SHP77 (cell line): ENCODE measurements at places on chromosomes 11 and 22.

DNA sequence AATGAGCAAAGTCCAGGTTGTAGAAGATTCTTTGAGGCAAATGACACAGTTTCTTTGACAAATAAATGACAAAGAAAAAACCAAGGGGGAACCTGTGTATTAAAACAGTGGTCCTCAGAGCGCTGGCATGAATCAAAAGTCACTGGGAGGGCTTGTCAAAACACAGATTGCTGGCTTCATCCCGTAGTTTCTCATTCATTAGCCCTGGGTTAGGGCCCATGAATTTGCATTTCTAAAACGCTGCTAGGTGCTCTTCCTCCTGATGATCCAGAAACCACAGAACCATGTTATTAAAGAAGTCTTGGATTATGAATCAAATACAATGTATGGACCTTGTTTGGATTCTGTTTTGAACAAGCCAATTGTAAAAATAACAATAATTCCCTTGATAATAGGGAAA lies 92.7 kb downstream of the YAP1 start:
- DNase-seq = no peak

DNA sequence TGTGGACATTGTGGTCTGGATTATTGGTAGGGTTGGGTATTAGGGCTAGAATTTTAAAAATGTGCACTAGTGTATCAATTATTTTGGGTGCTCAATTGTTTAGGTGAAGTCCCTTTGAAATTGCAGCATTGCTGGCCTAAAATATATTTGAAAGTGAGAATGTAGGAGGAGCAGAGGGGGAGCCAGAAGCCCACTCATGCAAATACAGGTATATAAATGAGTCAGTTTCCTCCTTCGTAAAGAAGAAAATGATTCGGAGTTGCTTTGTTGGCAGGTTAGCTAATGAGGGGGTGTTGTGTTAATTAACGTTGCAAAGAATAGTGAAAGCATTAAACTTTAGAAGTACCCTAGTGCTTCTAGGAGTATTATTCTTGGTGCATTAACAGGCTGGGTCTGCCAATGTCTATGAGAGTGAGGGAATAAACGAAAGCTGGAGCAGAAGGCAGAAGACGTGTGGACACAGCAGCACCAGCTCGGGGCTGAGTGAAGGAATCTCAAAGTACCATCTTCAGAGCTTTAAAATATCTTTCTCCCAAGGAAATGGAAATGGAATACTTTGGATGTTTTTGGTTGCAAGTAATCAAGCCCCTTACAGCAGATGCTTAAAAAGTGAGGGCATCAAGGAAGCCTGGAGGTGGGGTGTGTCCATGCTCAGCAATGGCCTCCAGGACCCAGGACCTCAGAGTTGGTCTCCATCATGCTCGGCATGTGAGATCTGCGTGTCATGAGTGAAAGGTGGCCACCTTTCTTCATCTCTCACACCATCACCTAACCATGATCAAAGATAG lies 522.9 kb downstream of the NTM start:
- no peak for DNase-seq

GRCh38 chr11:22203281-22203680 lies 10.4 kb downstream of the ANO5 start:
- DNase-seq = no peak

DNA sequence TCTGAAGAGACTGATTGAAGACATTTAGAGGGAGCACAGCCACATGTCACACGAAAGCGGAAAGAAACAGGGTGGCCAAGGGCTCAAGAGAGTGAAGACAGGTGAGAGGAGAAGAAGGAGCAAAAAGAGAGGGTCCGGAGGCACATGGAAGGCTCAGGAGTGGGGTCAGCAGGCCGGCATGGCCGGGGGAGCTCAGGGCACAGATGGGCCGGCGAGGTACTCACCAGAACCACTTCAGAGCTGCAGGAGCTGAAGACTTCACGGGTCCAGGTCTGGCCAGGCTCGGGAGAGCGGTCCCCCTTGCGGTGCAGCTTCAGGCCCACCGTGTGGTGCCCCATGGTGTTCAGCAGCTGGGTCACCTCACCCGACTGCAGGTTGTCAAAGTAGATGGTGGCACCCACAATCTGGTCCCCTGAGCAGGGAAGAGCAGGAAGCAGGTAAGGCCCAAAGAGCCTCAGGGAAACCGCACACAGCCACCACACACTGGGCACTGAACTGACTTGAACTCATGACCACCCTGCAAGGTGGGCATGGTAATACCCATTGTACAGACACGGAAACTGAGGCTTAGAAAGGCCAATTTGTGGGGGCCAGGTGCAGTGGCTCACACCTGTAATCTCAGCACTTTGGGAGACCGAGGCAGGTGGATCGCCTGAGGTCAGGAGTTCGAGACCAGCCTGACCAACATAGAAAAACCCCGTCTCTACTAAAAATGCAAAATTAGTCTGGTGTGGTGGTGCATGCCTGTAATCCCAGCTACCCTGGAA lies 11.6 kb downstream of the AHNAK start:
- DNase-seq = no peak

DNA sequence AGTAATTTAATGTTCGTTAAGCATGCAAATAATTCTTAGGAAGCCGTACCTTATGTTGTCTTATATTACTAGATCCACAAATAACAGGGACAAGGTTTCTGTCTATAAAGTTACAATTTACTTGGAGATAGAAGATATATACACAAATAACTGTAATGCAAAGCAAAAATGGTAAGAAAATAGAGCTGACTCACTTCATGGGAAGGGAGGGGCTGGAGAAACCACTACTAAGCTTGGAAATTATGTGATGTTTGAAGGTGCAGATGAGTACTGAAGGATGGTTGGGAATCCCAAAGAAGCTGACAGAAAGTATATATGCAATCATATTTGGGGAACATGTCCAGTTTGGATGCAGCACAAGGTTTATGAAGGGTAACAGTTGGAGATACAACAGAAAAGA lies 4.0 kb downstream of the NPAT start:
- no peak for DNase-seq

- peak; percentile 47 for DNase-seq
These were observed 70.5 kb downstream of the RPUSD4 start for GRCh38 chr11:126140926-126141280.

DNA sequence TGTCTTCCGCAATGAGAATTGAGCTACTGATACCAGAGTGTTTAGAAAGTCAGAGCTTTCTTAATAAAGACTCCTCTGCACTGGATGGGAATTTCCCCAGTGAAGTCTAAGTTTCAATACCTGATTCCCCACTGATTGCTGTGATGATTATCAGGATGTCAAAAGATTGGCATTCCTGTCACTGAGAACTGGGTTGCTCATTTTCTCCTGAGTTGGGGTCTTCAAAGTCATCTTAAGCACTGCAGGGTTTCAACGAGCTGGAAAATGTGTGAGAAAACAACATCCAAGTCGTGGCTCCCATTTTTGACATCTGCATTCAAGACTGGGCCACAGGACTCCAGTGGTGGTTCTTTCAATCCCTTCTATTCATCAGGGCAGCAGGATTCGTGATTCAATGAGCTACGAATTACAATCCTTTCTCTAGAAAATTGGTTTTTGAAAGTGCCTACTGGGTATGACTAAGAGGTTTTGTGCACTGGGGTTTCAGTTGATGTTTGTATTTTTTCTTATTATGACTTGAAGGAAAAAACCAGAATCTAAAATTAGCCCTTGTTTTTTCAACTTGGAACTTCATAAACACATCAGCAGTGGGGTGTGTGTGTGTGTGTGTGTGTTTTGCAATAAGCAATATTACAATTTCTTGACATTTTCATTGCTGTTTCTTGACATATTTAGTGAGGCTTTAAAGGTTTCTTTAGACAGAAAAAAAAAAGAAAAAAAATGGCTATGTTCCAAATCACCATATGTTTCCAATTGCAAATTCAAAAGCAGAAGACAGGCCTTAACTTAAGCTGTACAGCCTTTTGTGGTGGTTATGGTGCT lies 233.0 kb downstream of the FAM76B start:
- DNase-seq = no peak

DNA sequence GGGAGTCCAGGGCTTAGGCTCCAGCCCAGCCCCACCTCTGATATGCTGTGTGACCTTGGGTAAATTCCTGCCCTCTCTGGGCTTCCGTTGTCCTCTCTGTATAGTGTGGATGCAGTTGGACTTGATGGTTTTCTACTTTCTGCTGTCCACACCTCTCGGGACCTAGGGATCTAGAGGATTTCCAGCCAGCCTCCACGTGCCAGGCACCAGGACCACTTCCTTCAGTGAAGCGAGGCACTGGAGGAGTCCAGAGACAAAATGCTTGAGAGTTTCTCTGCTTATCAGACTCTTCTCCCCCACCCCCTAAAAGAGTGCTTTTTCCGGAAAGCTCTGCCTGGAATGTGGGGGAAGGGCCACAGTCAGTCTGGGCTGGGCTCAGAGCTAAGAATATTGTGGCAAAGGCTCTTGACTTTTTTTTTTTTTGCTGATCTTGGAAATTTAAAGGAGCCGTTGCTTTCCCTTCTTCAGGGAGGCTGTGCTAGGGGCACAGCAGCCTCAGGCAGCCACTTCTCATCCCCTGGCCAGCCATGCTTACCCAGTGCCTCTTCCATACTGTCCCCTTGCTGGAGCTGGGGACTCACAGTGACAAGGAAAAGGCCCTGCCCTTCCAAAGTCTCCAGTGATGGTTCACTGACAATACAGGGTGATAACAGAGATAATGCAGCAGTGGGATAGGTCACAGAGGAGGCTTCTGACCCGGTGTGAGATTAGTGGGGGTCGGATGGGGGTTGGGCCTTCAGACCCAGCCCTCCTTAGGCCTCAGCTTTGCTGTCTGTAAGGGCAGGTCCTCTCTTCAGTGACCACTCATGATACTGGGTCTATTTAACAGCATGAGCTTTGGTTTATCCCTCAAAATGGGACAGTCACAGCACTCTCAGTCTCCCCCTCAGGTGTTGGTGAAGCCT lies 2.9 kb upstream of the SERPINH1 start:
- DNase-seq = no peak

DNA sequence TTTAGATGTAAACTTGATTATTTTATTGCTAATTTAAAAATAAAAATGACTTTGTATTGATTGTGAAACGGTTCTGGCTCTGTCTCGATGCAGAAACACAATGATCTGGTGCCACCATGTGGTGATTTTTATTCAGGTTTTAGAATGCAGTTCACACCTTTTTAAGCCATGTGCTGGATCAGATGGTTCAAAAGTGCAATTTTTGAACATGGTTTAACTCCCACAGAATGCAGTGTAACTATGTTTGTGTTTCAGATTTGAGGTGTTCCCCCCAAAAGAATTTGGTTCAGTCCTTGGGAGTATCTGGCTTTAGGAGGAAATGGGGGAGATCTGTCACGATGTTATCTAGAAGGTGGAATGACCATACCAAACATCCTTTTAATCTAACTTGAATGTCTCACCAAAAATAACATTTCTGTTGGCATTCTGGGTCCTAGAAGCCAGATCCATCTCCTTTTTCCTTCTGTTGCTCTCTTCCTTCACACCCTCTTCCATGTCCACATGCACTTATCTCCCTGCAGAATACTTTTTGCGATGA lies 7.9 kb downstream of the MRPL16 start:
- no peak for DNase-seq

- no peak for DNase-seq
These were observed 29.1 kb downstream of the MADD start for GRCh38 chr11:47299078-47299477.

DNA sequence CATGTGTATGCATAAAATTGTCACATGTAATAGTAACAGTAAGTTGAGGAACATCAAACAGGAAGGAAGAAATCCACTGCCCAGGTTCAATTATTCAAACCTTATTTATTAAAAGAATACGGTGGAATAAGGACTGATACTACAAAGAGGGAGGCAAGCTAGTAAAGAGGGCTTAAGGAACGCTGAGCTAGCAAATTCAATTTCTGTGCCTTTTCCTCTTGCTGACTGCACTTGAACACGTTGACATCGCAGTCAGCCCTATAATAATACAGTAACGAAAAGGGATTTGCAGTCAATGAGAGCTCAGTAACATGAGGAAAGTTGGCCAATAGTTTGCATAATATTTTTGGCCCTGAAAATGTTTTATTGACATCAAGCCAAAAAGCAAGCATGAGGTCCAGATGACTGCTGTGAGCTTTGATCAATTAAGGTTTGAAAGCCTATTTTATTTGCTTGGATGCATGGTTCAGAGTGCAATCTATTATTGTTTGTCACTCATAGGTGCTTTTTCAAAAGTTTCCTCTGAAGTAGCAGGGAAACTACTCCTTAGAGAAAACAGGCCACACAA lies 861.8 kb downstream of the LRRC4C start:
- DNase-seq = no peak

DNA sequence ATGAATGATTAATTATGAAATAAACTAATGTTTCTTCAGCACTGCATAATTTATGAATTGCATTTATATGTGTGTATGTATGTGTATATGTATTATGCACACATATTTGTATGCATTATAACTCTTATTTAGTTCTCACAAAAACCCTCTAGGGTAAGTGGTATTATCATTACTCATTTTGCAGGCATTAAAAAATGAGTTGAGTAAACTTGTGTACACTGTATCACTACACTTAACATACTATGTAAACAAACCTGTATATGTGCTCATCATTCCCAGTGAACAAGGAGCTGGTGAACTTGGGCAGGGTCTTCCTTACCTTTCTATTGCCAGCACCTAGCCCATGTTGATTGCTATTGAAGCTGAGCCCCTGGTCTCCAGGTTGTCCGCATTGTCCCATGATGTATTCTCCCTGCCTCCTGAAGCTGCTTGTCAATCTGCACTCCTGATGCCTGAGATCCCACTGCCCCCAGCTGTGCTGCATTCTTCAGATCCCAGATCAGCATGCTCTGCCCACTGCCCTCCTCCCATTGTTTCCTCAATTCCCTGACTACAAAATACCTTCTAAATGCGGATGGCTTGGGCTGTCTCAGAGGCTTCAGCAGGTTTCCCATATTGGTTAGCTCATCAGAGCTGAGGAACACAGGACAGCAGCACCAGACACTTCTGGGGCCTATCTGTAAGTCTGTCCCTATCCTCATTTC lies 267.9 kb upstream of the SESN3 start:
- no peak for DNase-seq

DNA sequence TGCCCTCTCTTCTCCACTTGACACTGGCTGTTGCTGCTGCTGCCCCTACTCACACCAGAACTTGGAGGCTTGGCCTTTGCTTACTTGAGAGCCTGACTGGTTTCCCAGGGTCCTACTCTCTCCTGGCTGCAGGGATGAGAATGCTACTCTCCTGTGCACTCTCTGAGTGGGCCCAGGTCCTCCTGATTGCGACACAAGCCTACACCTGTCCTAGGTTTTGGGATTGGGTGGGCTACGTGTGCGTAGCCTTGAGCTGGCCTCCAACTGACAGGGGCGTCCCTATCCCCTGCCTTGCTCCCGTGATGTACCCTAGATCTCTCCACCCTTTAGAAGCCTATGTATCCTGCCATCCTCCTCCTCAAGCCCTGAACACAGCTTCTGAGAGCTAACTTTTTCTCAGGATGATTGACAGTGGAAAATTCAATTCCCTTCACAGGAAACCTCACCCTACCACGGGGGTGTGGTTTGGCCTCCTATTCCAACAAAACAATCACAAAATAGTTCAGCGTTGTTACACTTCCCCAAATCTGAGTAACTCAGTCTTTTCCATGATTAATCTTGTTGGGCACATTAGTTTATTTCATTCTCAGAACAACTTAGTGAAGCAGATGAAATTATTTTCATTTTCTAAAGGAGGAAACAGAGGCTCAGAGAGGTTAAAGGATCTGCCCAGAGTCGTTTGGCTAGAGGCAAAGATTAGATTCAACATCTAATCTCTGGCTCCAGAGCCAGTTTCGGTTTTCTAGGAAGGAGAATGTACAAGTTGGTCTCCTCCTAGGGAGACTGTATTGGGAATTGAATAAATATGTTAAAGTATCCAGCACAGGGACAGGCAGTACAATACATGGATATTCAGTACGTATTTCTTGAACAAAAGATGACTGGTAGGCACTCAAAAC lies 17.6 kb upstream of the AMOTL1 start:
- DNase-seq = no peak
